ENCODE measurements at places on chromosomes 13 and 19.

- DNase-seq = no peak
Observed at GRCh38 chr13:76829572-76830327, 56.5 kb downstream of the KCTD12 start.

DNA sequence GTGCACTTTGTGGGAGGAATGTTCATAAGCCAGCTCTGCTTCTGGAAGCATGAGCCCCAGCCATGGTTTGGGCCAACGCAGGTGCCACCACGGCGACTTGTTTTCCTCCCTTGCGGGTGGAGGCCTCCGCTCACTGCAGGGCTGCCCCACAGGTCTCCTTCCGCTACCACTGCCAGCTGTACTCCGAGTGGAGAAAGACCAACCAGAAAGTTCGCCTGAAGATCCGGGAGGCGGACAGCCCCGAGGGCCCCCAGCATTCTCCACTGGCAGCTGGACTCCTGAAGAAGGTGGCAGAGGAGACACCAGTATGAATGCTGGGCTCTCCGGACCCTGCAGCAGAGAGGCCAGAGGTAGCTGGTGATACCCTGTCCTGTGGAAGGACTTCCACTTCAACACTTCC, 6.5 kb upstream of the HNRNPM start:
- DNase-seq = no peak

DNA sequence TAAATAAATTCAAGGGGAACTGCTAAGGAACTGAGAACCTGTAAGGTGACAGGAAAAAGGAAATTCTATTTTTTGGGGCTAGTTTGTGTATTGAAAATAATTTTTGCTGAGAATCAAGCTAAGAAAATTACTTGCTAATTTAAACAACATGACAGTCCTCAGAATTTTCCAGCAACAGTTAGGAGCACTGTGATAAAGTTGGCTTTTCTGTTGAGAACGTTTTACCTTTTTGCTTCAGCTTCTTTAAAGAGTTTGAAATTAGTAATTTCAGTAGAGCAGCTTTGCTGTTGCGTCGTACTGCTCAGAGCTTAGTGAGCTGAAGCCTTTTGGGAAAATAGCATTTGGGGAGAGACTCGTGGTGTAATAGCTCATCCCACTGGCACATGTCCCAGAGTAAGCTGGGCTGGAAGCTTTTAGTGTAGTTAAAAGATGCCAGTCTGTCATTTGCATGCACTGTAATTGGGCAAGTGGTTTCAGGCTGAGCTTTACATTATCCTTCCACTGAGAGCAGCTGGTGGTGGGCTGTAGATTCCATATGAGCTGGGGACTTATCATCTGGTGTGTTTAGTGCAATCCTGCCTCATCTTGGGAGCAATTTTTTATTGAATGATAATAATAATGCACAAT, 69.8 kb downstream of the LRCH1 start:
- DNase-seq = no peak

GRCh38 chr19:44438441-44438840, 9.8 kb downstream of the ZNF229 start:
- DNase-seq = no peak

- DNase-seq = no peak
Observed at GRCh38 chr19:2127758-2128157, 23.6 kb downstream of the AP3D1 start.

GRCh38 chr13:78241278-78241919, 322.8 kb upstream of the EDNRB start:
- peak; percentile 5 for DNase-seq

GRCh38 chr19:40691421-40692211, 1.2 kb upstream of the NUMBL start:
- no peak for DNase-seq

DNA sequence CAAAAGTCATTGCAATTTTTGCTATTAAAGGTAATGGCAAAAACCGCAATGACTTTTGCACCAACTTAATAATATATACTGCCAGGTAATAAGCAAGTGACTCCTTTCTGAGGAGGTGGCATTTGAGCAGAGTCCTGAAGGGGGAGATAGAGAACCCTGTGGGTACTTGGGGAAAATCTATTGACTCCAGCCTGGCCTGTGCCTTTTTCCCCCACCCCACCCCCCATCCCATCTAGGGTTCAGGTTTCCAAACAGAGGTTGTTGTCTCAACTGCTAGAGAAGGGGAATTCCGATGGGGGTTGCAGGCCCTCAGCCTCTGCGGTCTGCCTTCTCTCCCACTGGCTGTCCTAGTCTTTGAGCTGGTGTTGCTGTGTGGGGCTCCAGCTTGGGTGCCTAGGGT, 11.5 kb downstream of the S1PR2 start:
- DNase-seq = no peak

DNA sequence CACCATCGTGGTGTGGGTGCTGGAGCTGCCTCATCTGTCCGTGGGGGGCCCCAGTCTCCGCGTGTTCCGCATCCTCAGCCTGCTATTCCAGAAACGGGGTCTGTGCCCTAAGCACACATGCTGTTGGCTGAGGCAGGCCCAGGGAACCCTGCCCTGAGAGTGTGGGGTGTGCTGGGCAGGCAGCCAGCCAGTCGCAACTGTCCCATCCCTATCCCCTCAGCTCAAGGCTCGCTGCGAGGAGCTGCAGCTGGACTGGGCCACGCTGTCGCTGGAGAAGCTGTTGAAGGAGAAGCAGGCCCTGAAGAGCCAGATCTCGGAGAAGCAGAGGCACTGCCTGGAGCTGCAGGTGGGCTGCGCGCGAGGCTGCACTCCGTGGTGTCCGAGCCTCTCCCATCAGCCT, 21.9 kb downstream of the PLEKHJ1 start:
- no peak for DNase-seq

GRCh38 chr19:4086411-4086867, 19.7 kb upstream of the ZBTB7A start:
- no peak for DNase-seq

DNA sequence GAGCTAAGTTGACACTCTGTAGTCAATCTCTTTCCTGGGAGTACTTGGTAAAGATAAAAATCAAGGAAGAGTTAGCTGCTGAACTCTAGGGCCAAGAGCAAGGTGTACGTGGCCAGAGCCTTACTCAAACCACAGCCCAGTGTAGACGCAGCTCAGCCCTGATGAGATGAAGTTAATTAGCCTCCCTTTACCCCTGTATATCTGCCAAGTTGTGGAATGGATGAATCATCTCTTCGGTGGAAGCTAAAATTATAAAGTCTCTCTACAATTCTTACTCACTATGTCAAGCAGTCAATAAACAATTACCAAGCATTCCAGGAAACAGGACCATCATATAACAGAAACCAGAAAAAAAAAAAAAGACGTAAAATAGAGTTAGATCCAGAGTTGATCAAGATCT, 146.9 kb upstream of the UFM1 start:
- DNase-seq = no peak

GRCh38 chr19:50460161-50460765, 16.0 kb upstream of the EMC10 start:
- DNase-seq = peak; percentile 85

DNA sequence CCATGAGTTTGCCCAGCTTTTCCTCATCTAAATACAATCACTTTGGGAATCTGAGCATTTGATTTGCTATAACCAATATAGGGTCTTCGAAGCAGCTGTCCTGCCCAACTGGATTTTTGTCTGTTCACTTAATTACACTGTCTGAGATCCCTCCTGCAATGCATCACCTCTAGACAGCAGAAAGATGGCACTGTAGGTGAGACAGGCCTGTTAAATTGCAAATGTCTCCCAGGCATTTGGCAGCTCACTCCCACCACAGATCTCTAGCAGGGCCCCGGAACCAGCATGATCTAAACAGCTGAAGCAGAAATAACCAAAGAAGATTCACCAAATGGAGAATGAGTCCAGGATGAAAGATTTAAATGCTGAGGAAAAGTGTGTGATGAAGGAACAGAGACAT, 41.9 kb upstream of the SERPINE3 start:
- DNase-seq = no peak

- DNase-seq = peak; percentile 19
Observed at GRCh38 chr19:7833225-7834099, 3.4 kb downstream of the EVI5L start.

- no peak for DNase-seq
Observed at GRCh38 chr13:20287976-20288375, 55.9 kb upstream of the GJB6 start.

GRCh38 chr19:11324079-11324661, 15.3 kb downstream of the RAB3D start:
- no peak for DNase-seq

DNA sequence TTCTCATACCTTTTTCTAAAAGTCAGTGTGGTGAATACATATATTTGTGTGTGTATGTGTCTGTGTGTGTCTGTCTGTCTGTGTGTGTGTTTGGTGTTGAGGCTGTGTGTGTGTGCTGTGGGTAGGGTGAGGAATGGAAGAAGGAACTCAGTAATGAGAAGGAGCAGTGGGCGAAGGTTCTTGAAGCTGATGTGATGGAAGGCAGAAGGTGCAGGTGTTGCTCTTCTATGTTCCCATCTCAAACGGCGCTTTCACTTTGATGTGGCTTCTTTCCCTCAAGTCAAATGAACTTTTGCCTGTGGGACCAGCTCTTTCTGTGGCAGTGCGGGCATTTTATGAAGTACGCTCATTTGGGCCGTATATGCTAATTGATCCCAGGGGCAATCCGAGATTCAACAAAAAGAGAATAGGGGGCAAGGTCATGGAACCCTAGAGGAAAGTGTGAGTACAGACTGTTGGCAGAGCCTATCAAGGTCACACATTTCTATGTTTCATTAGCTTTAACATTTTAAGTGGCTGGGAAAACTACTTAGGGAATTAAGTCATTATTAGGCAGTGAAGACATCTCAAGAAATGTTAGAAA, 15.2 kb downstream of the BIVM start:
- no peak for DNase-seq

GRCh38 chr13:98519976-98520375, 56.9 kb downstream of the STK24 start:
- no peak for DNase-seq

DNA sequence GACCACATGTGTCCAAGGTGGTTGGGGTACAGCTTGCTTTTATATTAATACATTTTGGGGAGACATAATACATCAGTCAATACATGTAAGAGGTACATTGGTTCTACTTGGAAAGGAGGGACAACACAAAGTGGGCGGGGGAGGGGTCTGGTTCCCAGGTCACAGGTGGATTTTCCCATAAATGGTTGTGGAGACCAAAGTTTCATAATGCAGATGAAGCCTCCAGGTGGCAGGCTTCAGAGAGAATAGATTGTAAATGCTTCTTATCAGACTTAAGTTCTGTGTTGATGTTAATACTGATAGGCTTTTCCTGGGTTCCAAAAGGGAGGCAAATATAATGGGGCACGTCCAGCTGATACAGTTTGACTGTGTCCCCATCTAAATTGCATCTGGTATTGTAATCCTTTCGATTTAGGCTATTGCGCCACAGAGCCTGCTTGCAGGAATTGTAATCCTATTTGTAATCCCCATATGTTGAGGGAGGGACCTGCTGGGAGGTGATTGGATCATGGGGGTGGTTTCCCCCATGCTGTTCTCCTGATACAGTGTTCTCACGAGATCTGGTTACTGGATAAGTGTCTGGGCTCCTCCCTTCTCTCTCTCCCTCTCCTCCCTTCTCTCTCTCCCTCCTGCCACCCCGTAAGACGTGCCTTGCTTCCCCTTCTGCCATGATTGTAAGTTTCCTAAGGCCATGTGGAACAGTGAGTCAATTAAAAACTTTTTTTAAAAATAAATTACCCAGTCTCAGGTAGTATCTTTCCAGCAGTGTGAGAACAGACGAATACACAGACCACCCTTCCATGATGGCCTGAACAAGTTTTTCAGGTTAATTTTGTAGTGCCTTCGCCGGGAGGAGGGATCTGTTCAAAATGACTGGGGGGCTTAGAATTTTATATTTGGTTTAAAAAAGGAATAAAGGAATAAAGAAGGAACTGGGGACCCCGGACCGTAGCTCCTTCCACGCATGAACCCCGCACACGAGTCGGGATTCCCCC, 44.9 kb downstream of the ZNF823 start:
- DNase-seq = no peak

GRCh38 chr19:28393574-28394336, 819.2 kb downstream of the UQCRFS1 start:
- no peak for DNase-seq

GRCh38 chr19:13717194-13717643, 47.1 kb upstream of the MRI1 start:
- no peak for DNase-seq

DNA sequence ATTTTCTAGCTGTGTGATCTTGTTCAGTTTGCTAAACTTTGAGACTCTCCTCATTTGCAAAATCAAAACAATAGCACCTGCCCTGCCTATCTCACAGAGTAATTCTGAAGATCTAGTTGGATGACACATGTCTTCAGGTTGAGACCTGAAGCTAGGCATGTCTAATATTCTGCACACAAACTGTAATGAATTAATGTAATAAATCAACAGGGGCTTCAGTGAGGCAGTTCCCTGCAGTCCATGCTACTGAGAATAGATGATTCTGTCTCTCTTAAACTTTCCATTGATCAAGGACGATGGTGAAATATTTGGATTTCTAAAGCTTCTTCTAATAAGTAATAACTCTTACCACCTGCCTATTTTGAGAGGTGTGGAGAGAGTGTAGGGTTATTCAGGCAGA, 268.1 kb upstream of the TMTC4 start:
- no peak for DNase-seq

GRCh38 chr19:33826521-33826920, 29.9 kb downstream of the KCTD15 start:
- no peak for DNase-seq

DNA sequence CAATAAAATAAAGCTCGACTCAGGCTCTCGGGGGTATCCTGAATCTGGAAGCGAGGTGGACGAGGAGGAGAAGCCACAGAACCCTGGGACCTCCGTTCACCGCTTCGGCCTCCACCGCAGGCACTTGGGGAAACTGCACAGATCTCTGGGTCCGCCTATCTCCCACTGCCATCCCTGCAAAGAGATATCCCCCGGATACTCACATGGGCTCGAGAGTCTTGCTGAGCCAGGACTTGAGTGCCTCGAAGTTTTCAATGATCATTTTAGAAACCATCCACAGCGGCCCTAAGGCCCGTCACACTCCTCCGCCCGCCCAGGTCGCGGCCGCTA, 589 bp downstream of the RBM26 start:
- DNase-seq = no peak

DNA sequence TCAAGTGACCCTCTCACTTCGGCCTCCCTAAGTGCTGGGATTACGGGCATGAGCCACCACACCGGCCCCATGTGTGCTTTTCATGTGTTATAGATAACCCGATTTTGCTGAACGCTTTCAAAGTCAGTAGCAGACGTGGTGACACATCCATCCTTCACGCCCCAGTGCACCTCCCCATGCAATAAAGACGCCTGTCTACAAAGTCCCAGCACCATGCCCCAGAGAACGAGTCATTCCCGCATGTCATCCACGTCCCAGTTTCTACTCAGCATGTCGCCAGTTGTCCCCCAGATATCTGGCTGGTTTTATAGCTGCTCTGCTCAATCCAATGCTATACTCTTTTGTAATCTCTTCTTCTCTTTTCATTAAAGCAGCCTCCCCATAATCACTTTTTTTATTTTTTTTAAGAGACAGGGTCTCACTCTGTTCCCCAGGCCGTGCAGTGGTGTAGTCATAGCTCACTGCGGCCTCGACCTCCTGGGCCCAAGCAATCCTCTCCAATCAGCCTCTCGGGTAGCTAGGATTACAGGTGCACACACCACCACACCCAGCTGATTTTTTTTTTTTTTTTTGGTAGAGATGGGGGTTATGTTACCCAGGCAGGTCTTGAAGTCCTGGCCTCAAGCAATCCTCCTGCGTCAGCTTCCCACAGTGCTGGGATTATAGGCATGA, 42.5 kb downstream of the DNM2 start:
- no peak for DNase-seq

Measured in 8988T (cell line).